ENCODE measurements at places on chromosomes 11 and 22.

- no peak for DNase-seq
These were observed 128.1 kb downstream of the WNT7B start for GRCh38 chr22:45848904-45849303.

DNA sequence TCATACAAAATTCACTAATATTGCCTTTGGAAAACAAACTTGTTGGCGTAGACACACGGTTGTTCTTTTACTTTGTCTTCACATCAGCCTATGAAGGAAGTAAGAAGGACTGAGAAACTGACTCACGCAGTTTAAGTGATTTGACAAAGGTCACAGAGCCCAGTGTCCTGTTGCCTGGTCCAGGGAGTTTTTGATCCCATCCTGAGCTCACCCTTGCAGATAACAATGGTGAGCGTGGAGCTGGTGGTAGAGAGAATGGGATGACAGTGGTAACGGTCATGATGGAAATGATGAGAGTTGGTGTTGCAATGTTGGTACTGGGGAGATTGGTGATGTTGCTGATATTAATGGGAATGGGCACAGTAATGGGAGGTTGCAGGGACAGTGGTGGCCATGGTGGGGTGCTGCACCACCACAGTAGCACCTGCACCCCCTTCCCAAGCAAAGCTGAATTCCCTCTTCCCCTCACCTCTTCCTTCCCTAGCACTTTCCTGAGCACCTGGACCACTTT lies 22.0 kb downstream of the CREB3L1 start:
- DNase-seq = no peak

DNA sequence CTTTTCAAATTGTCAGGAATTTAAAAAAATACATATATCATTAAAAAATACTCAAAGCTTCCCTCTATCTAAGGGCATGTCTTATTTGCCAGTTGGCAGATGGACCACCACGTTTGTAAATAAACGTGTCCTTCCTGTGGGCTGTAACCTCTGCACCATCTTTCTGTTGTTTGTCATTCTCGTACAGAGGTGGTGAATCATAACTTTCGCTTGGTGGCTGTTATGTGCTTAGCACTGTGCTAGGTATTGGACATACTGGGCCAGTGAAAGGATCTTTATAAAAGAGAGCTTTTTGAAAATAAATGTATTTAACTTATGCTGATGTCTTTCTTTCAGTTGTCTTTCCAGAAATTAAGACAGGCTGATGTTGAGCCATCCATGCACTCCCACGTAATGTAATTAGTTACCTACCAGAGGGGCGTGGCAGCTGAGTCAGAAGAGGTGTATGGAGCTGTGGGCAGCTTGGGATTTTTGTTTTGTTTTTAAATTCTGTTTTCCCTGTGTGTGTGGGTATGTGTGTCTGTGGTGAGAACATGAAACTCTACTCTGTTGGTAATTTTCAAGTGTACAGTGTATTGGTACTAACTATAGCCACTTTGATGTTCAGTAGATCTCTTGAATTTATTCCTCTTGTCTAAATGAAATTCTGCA lies 62.7 kb downstream of the TECTA start:
- no peak for DNase-seq

DNA sequence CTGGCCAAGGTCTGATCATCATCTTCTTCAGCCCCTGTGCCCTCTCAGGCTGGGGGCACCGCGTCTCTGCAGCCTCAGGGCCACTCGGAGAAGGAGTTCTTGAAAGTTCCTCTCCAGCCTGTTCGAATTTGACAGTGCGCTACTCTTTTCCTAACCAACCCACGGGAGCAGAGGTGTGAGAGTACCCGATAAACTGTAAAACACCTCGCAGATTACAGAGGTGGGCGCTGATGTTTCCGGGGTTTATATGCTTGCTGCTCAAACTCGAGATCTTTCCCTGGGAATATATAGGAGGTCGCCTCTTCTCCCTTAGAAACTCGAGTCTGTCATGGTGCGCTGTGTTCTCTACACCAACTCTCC lies 515 bp downstream of the CTR9 start:
- DNase-seq = peak; percentile 72

DNA sequence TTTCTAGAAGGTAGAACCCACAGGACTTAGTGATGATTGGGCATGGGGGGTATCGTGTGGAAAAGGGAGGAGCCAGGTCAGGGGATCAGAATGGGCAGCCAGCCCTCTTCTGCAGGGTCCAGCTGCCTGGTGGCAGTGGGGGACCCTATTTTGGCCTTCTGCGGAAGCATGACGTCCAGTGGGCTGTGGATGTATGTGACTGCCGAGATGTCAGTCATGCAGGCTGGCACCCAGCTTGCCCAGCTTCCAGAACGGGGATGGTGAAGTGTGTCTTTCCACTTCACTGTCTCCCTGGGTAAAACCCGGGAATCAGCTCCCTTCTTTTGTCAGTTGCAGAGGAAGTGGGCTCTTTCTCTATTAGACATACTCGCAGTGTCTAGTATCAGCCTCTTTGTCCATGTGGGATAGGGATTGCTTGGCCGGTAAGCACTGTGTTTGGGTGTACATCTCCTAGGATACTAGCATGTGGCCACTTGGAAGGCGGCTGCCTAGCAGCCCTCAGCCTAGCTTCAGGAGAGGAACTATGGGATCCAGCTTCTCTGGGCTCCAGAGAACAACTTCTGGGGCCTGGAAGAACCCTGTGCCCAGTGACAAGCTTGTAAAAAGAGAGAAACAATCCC lies 51.4 kb downstream of the GRIK4 start:
- no peak for DNase-seq

DNA sequence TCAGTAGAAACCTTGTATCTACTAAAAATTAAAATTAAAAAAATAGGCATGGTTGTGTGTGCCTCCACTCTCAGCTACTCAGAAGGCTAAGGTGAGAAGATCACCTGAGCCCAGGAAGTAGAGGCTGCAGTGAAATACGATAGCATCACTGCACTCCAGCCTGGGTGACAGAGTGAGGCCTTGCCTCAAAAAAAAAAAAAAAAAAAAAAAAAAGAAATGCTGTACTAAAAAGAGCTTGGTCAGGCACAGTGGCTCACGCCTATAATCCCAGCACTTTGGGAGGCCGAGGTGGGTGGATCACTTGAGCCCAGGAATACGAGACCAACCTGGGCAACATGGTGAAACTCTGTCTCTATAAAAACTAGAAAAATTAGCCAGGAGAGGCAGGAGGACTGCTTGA lies 36.5 kb downstream of the SBF2 start:
- DNase-seq = no peak

- DNase-seq = no peak
These were observed 74.9 kb upstream of the CAPRIN1 start for GRCh38 chr11:33976495-33977199.

- no peak for DNase-seq
These were observed 104.6 kb upstream of the SORL1-AS1 start for GRCh38 chr11:121557348-121557747.

- no peak for DNase-seq
These were observed 289.5 kb downstream of the CADM1 start for GRCh38 chr11:115214644-115215234.

DNA sequence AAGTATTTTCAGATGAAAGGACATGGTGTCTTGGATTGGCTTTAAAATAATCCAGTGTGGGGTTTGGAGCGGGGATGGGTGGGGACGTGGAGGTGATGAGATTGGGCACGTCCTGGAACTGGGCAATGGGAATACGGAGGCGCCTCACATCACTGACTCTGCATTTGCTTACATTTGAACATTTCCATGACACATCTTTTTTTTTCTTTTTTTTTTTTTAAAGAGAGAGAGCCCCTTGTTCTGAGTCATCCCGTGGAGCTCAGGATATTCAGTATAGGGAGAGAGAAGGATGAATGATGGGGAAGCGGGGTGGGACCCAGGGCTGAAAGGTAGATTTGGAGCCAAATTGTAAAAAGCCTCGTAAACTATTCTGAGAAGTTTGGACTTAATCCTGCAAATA lies 142.7 kb downstream of the FBXO7 start:
- DNase-seq = no peak

Measured in NCI-H187 (cell line).